Glutamatergic neuron (in vitro differentiated cells): ENCODE measurements at places on chromosomes 4 and X. TPM values are rescaled to one million over a fixed set of nuclear protein-coding genes. Genes with fewer than 3 reads are reported as not detected.

CABS1 gene
- total RNA-seq: not detected

ELOVL6 gene
- total RNA-seq: 60.1 TPM

FAM236B gene
- total RNA-seq: not detected

ZAR1 gene
- total RNA-seq: 0.49 TPM

COL4A6 gene
- total RNA-seq: 0.05 TPM

ANK2 gene
- total RNA-seq: 1,513 TPM

UGT2B15 gene
- total RNA-seq: not detected

MTMR1 gene
- total RNA-seq: 29.6 TPM

TMPRSS11A gene
- total RNA-seq: not detected

GBA3 gene
- total RNA-seq: 0.32 TPM

PAGE1 gene
- not detected for total RNA-seq

TMEM154 gene
- 0.22 TPM for total RNA-seq

BANK1 gene
- total RNA-seq: not detected

RHOH gene
- not detected for total RNA-seq

FREM3 gene
- not detected for total RNA-seq

CWH43 gene
- not detected for total RNA-seq

LANCL3 gene
- 1.1 TPM for total RNA-seq

MMGT1 gene
- 34.3 TPM for total RNA-seq

GUCY1B1 gene
- total RNA-seq: 2.2 TPM

FAM120C gene
- 5.9 TPM for total RNA-seq

DMD gene
- 1.7 TPM for total RNA-seq

PPP1R3F gene
- 16.1 TPM for total RNA-seq
